CD4-positive, CD25-positive, alpha-beta regulatory T cell (primary cell): ENCODE measurements at places on chromosomes 1 and 21. TPM values are rescaled to one million over a fixed set of nuclear protein-coding genes. Genes with fewer than 3 reads are reported as not detected.

The SSR2 gene
- total RNA-seq = 196 TPM

The COL24A1 gene
- 0.32 TPM for total RNA-seq

DNA sequence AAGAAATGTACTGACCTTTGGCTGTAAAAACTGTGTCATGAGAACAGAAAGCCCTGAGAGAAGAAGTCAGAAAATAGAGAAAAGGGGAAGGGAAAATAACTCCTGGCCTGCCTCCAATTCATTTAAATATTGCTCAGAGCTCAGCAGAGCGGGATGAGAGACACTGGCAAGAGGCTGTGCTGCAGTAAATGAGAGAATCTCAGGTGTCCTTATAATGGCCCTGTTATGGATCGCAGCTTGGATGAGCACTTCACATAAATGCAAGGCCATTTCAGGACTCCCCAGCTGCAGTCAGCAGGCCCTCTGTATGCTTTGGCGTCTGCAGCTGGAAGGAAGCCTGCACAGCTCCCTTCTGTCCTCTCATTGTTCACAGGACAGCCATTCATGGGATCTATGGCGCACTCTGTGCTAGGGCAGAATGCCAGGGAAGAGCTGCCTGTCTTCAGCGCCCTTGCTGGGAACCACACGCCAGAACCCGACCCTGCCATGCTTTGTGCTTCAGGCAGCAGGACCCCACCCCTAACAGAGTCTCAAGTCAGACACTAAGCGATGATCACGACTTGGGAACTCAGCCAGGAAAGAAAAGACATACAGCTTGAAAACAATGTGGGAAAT lies 20.7 kb upstream of the ABCB10 start:
- H3K27me3 ChIP-seq = no peaks in the 10 kb centered on the region
- no peaks in the 10 kb centered on the region for H3K36me3 ChIP-seq
- no peak overlapping the region for H3K4me3 ChIP-seq
- no peak overlapping the region for H3K27ac ChIP-seq
- no peaks in the 10 kb centered on the region for H3K4me1 ChIP-seq

DNA sequence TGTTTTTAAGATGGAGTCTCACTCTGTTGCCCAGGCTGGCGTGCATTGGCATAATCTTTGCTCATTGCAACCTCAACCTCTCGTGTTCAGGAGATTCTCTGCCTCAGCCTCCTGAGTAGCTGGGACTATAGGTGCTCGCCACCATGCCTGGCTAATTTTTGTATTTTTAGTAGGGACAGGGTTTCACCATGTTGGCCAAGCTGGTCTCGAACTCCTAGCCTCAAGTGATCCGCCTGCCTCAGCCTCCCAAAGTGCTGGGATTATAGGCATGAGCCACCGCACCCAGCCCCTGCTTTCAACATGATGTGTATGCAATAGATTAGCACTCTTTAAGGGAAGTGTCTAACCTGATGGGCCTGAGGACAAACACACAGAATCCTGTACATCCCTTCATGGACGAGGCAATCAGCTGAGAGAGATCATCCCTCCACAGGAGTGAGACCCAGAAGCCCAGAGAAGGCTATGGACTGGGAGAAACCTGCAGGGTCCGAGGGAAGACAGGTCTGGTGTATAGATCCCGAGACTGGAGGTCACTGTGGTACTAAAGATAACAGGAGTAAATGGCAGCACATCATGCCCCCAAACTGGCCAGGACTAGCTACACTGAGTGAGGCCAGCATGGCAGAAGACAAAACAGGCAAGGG lies 5.6 kb upstream of the DEGS1 start:
- no peak for DNase-seq
- H3K36me3 ChIP-seq = no peaks in the 10 kb centered on the region
- no peak overlapping the region for H3K27ac ChIP-seq
- H3K4me1 ChIP-seq = peaks cover 11% of the 10 kb centered on the region

GRCh38 chr1:188247255-188247654 lies 1418.5 kb downstream of the PLA2G4A start:
- no peaks in the 10 kb centered on the region for H3K36me3 ChIP-seq
- no peaks in the 10 kb centered on the region for H3K27me3 ChIP-seq
- no peak overlapping the region for H3K27ac ChIP-seq
- no peak for DNase-seq
- no peaks in the 10 kb centered on the region for H3K4me1 ChIP-seq

DNA sequence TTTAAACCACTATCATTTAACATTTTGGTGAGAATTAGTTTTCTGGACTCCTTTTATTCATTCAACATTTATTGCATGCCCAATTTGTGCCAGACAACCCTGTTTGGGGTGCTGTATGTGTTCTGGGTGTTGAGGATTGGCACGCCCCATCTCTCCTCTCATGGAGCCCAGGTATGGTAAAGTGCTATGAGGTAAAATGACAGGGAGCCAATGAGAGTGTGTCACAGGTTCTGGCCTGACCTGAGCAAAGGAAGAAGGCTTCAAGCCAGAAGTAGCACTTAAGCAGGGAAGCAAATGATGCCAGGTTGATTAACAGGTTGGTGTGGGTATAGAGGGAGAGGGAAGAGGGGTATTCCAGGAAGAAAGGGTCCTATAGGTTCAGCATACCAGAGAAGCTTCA lies 21.1 kb upstream of the SLC22A15 start:
- H3K27me3 ChIP-seq = peaks cover 10% of the 10 kb centered on the region
- no peak overlapping the region for H3K4me3 ChIP-seq
- DNase-seq = no peak
- H3K4me1 ChIP-seq = no peaks in the 10 kb centered on the region
- no peaks in the 10 kb centered on the region for H3K36me3 ChIP-seq

DNA sequence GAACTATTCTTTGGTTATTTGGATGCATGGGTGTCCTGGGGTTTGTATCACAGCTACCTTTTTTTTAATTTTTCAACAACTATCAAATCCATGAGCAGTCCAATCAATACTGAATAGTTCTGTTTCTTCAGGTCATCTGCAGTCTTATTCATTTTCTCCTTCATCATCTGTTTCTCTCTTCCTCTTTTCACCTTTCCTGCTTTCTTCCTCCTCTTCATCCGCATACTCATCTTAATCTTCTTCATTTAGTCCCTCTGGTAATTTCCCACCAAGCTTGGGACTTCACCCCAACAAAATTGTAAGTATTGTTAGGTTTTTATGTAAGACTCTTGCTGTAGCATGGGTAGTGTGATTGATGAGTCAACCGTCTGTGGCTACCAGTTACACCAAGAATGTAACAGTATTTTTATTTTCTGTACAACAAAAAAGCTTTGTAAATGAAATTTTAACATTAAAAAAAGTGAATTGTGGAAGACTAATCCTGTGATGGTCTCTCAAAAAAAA lies 184.1 kb upstream of the RNPC3 start:
- H3K27me3 ChIP-seq = no peaks in the 10 kb centered on the region
- DNase-seq = no peak
- no peaks in the 10 kb centered on the region for H3K36me3 ChIP-seq
- H3K4me1 ChIP-seq = no peaks in the 10 kb centered on the region
- H3K4me3 ChIP-seq = no peak overlapping the region
- H3K27ac ChIP-seq = no peak overlapping the region

DNA sequence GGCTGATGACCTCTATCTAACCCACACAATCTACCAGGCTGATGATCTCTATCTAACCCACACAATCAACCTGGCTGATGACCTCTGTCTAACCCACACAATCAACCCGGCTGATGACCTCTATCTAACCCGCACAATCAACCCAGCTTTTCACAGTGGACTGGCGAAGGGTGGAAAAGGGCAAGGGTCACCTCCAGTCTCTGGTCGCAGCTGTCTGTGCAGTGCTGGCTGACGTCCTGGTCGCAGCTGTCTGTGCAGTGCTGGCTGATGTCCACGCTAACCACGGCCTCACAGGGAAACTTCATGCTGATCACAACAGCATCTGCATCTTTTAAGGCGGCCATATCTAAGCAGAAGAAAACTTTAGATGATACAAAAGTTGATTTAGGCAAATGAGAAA lies 12.2 kb upstream of the CCDC27 start:
- no peaks in the 10 kb centered on the region for H3K4me1 ChIP-seq
- peaks cover 35% of the 10 kb centered on the region for H3K36me3 ChIP-seq
- H3K4me3 ChIP-seq = no peak overlapping the region
- no peak overlapping the region for H3K27ac ChIP-seq
- H3K27me3 ChIP-seq = no peaks in the 10 kb centered on the region
- no peak for DNase-seq
